ENCODE measurements at places on chromosomes 5 and 9.
A peak's percentile ranks its signal among the peaks of the same experiment; 100 is the strongest.

GRCh38 chr5:123450114-123450513 is 26.9 kb upstream of the CEP120 start:
- no peak for DNase-seq

- DNase-seq, result no peak
Measured at GRCh38 chr9:114029311-114030170, 48.6 kb downstream of the AMBP start.

DNA sequence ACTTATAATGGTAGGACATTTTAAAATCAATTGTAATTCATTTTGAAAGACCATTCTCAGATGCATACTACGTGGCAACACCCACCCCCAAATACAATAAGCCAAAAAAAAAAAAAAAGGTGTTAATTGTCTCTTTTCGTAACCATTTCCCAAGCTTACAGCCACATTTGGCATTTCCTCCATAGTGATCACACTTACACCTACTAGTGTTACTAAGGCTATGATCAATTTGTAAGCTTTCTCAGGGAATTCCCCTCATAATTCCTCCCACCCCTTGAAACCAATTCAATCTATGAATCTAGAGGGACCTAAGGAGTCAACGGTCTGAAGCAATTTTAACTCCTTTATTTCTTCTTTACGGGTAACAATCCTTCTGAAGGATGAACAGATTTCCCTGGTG is 40.1 kb downstream of the NR2F1 start:
- no peak for DNase-seq

- no peak for DNase-seq
Measured at GRCh38 chr5:134143431-134143830, 28.9 kb downstream of the TCF7 start.

DNA sequence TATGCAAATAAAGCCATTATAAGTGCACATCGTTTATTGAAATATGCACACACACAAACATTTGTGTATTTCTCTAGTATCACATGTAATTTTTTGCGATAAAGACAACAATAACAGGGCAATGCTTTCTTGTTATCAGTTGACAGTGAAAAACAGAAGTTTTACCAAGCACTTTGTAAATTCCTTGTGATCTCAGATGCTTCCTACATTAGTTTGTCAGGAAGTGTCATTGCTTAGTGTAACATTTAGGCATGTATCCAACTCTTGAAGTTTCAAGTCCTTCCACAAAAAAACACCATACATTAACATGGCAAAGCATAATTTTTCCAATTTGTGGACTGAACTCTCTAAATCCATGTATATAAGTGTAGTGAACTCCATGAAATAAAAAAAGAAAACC is 46.4 kb downstream of the MOCS2 start:
- DNase-seq, result no peak

DNA sequence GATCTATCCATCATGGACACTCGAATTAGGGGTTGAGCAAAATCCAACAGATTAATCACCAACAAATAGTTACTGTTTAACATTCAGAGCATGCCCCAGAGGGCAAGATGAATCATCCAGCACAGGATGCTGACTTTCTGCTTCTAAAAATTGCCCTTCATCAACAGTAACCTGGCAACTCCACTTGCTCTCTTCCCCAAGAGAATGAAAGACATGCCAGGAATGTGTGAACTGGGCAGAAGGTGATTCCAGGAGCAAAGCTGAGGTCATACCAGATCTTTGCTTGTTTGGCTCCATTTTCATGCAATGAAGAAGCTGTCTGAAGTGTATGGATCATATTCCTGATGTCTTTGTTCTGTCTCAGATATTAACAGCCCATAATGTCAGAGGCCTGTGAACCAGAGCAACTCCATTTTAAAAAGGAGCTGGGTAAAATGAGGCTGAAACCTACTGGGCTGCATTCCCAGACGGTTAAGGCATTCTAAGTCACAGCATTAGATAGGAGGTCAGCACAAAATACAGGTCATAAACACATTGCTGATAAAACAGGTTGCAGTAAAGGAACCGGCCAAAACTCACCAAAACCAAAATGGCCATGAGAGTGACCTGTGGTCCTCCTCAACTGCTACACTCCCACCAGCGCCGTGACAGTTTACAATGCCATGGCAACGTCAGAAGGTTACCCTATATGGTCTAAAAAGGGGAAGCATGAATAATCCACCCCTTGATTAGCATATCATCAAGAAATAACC is 2.5 kb upstream of the ZNF367 start:
- peak; percentile 15 for DNase-seq

GRCh38 chr9:33273266-33273971 is 8.6 kb downstream of the CHMP5 start:
- no peak for DNase-seq

DNA sequence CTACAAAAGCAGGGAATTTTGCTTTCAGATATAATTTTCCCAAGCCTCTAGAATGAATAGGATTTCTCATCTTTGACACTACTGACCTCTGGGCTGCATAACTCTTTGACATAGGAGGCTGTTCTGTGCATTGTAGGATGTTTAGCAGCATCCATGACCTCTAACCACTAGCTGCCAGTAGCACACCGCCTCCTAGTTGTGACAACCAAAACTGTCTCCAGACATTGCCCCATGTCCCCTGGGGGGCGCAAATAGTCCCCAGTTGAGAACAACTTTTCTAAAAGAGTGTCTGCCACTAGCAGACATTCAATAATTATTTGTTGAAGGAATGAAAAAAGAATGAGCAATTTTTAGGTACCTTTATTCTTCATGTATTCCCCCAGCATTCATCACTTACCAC is 51.8 kb downstream of the POU4F3 start:
- no peak for DNase-seq

GRCh38 chr5:96045888-96046287 is 84.2 kb upstream of the ELL2 start:
- DNase-seq, result no peak

GRCh38 chr5:147779694-147780093 is 2.8 kb downstream of the JAKMIP2 start:
- no peak for DNase-seq

DNA sequence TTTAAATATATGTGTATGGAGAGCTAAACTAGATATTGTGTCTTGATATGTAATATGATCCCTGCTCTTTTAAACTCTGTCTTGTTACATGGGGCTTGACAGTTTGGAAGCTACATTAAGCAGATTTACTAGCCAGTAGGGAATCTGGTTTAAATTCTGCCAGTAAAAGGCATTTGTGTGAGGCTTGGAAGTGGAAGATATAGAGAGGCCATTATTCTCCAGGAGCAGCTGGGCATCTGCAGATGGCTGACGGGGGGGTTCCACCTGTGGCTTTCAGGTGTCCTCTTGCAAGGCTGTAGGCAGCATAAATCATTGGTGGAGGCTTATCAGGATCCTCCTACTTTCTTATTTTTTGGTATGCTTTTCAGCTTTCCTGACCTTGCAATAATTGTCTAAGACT is 179.1 kb upstream of the FBXL7 start:
- DNase-seq, result no peak

- DNase-seq, result no peak
Measured at GRCh38 chr9:3856592-3856991, 330.8 kb upstream of the RFX3 start.

DNA sequence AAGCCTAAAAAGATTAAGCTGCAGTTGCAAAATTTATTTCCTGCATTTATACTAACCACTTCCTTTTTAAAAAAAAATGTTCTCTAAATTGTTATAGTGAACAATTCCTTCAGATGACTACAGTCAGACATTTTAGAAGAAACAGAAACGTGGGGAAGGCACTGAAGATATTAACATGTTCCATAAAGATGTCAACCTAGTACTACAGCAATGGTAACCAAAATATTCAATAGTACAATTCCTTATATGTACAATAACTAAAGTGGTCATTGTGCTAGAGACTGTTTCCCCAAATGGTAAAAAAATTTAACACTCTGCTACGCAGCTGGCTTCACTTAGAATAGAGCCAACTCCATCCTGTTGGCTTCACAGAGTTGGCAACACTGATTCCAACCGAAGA is 97.7 kb downstream of the FNBP1 start:
- DNase-seq, result no peak

DNA sequence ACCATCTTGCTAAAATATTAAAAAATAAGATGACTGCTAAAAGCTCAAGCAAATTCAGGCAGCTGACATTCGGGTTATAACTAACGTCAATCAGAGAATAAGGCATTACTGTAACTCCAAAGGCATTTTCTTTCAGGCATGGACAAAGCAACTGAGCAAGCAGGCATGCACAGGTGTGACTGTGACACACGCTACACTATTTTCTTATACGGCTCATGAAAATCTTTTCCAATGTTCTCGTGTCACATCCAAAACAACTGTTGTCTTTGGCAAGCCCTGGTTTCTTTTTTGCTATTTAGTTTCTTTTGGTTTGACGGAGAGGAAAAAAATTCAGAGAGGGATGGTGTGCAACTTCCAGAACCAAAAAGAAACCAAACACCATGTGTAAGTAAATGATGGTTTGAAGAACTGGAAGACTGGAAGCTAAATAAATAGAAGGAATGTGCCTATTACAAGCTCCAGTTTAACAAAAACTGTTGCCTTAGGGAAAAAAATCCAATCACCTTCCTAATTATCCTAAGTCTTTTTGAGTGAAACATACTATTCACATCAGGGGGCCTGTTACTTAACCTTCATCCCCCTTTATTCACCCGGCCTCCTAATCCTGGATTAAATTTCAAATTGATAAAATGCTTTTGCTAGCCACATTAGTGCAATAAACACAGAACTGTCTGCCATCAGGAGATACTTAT is 277.6 kb downstream of the PSAT1 start:
- no peak for DNase-seq

GRCh38 chr9:75455444-75455921 is 367.2 kb downstream of the OSTF1 start:
- DNase-seq, result peak; percentile 65

DNA sequence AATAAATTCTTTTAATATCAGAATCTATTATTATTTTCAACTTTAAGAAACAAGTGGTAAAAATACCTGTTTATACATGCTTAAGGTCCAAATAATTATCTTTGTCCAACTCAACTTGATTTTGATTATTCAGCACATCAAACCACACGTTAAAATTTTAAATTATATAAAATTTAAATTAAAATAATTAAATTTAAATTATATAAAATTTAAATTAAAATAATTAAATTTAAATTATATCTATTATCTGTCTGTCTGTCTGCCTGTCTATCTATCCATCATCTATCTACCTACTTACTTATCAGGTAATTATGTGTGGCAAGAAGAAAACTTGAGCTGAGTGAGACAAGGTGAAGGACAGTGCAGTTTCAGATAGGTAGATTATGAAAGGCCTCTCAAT is 605.3 kb upstream of the RIOK2 start:
- DNase-seq, result no peak

- DNase-seq, result no peak
Measured at GRCh38 chr5:1033178-1033577, 24.6 kb downstream of the NKD2 start.

DNA sequence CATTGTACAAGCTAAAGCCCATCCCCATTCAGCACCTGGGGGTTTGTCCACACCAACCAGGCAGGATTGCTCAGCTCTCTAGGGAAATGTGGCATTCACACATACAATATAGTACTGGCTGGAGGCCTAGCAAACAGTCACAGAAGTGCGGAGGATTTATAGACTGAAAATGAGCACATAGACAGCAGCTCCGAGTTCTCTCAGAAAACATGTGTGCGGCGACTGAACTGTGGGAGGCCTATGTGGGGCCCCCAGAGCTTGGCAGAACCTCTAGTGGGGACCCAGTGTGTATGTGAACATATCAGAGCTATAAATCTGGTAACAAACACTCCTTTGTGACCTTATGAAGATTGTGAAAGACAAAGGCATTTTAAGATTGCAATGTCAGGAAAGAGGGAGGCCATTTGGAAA is 431.1 kb downstream of the DTWD2 start:
- no peak for DNase-seq

DNA sequence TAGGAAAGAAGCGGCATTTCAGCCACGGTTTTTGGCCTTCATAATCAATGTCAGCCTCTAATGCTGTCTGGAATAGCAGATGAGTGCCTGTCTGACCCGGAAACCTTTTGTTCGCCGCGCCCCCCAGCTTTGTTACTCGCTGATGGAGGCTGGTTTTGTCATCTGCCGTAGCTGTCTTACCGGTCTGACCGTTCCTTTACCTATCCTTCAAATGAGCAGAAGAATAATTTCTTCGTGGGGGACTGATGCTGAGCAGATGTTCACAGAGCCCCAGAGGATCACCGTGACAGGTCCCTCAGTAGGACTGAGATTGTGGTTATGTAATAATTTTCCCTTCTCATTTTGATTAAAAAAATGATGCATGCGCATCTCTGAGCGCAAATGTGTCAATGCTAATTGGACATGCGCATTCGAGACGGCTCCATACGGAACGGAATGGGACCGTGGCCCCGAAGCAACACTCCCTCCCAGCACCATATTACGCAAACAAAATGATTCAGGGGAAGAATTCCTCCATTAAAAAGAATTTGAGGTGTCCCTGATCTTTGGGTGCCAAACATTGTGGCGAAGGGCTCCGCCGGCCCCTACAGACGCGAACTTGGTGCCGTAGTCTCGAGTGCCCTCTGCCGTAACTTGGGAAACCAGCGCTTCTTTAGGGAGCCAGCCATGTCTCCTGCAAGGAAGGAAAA is 27.6 kb downstream of the TLX3 start:
- DNase-seq, result peak; percentile 55

DNA sequence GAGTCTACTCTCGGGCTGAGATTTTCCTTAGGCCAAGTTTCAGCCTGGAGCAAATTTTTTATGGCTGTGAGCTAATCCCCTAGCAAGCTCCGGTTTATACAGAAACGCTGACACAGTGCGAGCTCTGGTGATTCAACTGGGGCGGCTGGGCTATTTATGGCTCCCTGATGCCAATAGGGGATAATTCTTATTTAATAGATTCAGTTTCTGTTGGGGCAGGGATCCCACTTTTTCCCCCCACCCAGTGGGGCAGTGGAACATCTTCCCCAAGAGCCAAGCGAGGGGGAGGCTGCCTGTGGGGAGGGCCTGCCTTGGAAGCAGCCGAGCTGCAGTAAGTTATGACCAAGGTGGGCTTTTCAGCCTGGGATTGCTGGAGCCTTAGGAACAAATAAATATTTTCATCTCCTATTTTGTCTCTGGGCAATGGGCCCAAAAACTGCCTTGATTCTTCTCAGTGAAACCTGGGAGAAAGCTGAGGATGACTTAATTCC is 129.1 kb downstream of the MACROH2A1 start:
- no peak for DNase-seq

DNA sequence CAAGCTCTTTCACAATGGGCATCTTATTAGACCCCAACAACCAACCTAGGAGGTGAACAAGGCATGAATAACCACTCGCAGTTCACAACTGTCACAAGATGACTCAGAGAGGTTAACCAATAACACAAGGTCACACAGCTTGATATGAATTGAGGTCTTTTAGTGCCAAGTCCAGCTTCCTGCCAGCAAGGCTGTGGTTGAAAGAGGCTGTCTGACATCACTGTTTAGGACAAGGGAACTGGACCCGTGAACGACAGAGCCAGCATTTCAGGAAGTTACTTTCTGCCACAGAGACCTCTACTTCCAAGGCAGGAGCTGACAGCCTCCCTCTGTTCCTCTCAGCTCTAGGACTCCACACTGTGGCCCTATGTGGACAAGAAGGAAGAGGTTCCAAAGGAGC is 53.4 kb upstream of the ALDH1B1 start:
- no peak for DNase-seq

All from MM.1S (cell line).